T follicular helper cell (primary cell): ENCODE measurements at places on chromosomes 11 and 22.
A peak's percentile ranks its signal among the peaks of the same experiment; 100 is the strongest.

GRCh38 chr11:107683807-107684206 lies 28.0 kb downstream of the SLN start:
- no peak for DNase-seq

DNA sequence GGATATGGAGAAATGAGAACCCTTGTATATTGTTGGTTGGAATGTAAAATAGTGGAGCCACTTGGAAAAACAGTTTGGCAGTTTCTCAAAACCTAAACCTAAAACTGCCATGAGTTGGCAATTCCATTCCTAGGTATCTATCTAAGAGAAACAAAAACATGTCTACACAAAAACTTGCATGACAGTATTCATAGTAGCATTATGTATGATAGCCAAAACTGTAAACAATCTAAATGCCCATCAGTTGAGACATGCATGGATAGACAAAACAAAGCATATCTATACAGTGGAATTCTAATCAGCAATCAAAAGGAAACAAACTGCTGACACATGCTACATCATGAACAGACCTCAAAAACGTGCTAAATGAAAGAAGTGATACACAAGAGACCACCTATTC lies 34.9 kb downstream of the TRAF6 start:
- DNase-seq: no peak

GRCh38 chr11:27504205-27504604 lies 2.4 kb downstream of the LIN7C start:
- DNase-seq: no peak

GRCh38 chr11:119121811-119122124 lies 388 bp downstream of the HINFP start:
- no peak for DNase-seq

- DNase-seq: no peak
These were observed 36.3 kb downstream of the CD82 start for GRCh38 chr11:44601471-44602370.

GRCh38 chr11:5241458-5241857 lies 7.2 kb upstream of the HBD start:
- no peak for DNase-seq

DNA sequence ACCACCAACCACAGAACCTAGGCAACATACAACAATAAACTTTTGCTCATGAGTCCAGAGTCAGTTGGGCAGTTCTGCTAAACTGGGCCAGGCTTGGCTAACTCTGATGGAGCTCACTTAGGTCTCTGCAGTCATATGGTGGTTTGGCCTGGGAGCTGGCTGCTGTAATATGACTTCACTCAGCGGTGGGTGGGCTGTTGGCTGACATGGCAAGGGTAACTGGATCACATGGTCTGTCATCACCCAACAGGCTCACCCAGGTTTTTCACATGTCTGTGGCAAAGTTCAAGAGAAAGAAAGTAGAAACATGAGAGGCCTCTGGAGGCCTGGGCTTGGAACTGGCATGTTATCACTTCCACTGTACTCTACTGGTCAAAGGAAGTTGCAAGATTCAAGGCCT lies 43.2 kb upstream of the CLMP start:
- no peak for DNase-seq

DNA sequence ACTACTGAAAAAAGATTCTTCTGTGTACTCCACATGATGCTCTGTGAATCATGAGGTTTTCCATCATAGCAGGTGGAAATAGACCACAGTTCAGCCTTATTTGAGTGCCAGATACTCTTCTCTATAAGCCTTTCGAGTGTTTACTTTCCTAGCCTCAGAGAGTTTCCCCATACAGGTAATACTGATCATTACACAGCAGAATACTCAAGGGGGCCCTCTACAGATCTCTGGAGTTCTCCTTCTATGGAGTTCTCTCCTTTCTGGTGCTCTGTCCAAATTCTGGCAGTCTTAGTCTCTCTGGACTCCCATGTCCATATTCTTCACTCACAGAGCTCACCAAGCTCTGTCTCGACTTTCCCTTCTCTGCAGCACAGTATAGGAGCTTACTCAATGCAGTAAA lies 175.7 kb upstream of the CARD18 start:
- no peak for DNase-seq

GRCh38 chr11:91625495-91625894 lies 599.1 kb upstream of the FAT3 start:
- no peak for DNase-seq

GRCh38 chr11:18243783-18244362 lies 4.6 kb downstream of the SAA2 start:
- DNase-seq: peak; percentile 35

GRCh38 chr11:63459586-63459985 lies 31.4 kb downstream of the PLAAT5 start:
- DNase-seq: no peak
